Tibial nerve (tissue), 4 donors: ENCODE measurements at places on chromosomes 4 and X. TPM values are rescaled to one million over a fixed set of nuclear protein-coding genes. Genes with fewer than 3 reads are reported as not detected.

DNA sequence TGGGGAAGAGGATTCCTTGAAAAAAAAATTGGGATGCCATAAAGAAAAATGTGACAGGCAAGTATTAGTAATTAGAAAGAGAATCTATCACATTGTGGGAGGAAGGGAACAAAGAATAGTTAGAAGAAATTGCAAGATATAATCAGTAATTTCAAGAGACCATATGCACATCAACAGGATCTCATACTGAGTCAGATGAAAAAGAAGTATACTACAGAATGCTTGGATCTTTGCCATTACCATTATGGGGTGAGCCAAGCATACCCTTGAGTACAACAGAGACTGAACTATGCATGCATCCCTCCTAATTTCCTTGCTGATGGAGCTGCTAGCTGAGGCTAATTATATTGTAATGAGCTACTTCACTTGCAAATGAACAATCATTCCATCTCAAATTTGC, 287.6 kb downstream of the PAPSS1 start:
- DNase-seq = no peak

DNA sequence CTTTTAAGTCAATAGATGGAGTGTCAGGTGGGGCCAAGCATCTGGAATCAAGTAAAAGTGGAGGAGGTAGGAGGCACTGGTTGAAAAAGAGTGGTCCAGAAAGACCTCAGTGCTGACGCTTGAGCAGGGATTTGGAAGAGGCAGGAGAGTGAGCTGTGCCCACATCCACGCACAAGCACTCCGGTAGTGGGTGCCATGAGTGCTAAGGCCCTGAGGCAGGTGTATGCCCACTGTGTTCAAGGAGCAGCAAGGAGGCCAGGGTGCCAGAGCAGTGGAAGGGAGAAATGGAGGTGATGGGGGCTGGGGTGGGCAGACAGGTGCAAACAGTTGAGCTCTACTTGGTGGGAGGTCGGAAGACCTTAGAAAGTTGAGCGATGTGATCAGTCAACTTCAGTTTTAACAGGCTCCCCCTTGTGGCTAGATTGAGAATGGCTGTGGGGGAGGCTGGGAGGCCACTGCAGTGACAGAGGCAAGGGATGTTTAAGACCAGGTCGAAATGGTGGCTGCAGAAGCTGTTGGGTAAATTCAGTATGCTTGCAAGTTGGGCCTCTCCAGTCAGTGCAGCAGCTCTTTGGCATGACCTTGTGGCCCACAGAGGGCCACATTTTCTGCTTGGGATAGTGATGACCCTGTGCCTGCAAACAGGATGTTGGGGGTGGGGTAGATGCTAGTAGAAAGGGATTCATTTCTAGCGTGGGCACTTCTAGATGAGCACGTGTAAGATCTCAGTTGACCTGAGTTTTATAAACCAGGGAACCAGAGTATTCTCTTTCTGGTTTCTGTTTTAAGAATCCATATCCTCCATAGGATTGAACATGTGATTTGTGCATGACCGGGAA, 12.7 kb downstream of the TKTL1 start:
- DNase-seq = peak; percentile 44

Gene GLRB
- 0.78 TPM for total RNA-seq

Gene ENPP6
- 12.6 TPM for total RNA-seq

Gene PPEF1
- 0.22 TPM for total RNA-seq

- no peak for DNase-seq
Measured at GRCh38 chrX:39895218-39896110, 202.3 kb downstream of the BCOR start.

Gene NPY1R
- total RNA-seq = 9.4 TPM

- no peak for DNase-seq
Measured at GRCh38 chrX:37840931-37841330, 6.4 kb downstream of the DYNLT3 start.

DNA sequence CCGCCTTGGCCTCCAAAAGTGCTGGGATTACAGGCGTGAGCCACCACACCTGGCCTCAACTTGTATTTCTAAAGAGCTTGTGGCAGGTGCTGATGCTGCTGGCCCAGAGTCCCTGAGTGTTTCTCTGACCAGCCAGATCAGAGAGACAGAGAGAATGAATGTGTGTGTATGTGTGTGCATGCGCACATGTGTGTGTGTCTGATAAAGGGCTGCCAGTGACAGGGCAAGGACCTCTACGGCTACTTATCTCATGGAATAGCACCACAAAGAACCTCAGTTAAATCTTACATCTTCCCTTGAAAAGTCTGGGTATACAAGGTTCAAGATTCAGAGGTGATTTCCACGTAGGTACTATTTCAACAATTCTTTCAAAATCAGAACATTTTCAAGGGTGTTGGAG, 86.0 kb downstream of the SCD5 start:
- DNase-seq = no peak

- no peak for DNase-seq
Measured at GRCh38 chrX:48458711-48459110, 11.3 kb downstream of the SLC38A5 start.

- DNase-seq = no peak
Measured at GRCh38 chr4:118086344-118086743, 52.1 kb downstream of the NDST3 start.

DNA sequence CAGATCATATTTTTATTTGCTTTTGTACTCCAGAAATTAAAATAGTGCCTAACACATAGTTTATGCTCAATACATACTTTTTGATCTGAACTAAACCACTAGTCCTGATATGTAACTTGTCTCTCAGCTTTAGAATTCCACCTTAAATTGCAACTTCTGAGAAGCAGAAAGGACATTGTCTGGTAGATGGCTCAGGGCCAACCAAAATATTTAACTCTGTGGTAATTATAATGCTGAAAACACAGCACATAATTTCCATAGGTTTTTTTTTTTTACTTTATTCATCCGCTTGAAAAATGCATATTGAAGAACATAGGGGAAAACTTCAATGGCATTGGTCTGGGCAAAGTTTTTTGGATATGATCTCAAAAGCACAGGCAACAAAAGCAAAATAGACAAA, 59.3 kb downstream of the AREG start:
- no peak for DNase-seq

GRCh38 chr4:139732991-139733570, 67.5 kb downstream of the MGST2 start:
- no peak for DNase-seq

Gene PAGE1
- not detected for total RNA-seq

DNA sequence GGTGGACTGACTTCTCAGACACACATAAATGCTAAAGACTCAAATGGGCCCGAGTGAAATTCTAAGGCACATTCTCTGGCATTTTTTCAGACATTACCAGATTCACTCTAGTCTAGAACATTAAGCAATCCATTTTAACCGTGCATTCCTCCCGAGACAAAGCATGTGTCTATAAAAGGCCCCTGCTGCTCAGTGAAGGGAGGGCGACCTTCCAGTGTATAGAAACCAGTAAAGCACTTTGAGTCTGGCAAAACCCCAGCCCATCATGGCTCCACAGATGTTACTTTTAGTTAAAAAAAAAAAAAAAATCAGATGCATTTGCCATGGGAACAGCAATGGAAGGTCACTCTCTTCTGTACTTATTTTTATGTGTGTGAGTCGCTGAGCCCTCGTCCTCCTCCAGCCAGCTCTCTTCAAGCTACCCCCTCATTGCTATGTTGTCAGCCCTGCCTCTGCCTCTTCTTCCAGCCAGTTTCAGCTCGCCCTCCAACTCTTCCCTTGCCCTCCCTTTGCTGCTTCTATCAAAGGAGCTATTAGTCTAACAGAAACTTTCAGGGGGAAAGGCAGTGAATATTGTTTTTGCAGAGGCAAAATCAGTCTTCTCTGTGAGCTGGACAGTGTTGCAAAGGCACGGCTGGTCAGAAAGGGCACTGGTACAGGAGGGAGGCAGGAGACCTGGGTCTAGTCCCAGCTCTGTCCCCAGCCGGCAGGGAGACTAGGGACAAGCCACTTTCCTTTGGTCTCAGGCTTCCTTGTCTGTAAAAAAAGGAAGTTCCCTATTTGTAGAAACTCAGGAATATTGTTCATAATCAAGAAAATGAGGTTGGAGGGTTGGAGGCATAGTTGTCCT, 644.2 kb downstream of the ZNF674 start:
- no peak for DNase-seq

DNA sequence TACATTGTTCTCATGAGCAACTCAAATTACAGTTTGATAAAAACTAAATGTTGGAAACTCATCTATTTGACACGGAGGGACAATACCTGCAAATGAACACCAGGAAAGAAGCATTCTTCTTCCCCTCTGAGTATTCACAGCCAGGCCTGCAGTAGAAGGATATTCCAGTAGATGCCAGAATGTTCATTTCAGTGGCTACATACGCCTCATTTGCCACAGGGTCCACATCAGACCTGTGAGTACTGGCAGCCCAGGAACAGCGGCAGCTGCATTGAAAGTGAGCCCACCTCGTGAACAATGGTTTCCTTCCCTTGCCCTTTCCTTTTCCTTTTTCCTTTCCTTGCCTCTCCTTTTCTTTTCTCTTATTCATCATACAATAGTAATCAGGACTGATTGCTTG, 81.1 kb upstream of the NEIL3 start:
- no peak for DNase-seq

DNA sequence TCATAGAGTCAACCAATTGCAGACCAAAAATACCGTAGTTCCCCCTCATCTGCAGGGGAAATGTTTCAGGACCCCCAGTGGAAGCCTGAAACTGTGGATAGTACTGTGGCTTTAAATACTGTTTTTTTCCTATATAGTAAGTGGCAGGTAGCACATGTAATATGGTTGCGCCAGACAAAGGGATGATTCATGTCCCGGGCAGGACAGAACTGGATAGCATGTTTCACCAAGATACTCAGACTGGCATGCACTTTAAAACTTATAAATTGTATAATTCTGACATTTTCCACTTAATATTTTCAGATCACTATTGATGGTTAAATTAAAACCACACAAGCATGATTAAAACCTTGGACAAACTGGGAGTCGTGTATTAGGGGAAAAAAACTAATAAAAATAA, 276.3 kb upstream of the AGA start:
- no peak for DNase-seq

DNA sequence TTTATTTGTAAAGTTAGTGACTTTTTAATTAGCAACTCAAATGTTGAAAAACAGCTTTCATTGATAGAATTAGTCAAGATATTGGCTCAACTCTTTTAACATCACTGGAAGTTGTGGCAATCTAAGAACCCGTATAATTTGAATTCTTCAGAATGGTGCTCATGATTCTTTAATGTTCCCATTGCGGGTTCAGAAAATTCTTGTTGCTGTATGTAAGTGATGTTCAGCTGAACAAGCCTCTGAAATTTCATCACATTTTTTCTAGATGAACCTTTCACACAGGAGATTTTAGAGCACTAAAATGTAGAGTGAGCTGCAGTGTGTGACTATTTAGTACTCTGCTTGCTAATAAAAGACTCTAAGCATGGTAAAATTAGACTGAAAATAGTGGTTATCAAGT, 1317.7 kb downstream of the FSTL5 start:
- DNase-seq = no peak

Gene KLHL13
- 3.5 TPM for total RNA-seq

Gene USP27X
- total RNA-seq = 3.1 TPM

DNA sequence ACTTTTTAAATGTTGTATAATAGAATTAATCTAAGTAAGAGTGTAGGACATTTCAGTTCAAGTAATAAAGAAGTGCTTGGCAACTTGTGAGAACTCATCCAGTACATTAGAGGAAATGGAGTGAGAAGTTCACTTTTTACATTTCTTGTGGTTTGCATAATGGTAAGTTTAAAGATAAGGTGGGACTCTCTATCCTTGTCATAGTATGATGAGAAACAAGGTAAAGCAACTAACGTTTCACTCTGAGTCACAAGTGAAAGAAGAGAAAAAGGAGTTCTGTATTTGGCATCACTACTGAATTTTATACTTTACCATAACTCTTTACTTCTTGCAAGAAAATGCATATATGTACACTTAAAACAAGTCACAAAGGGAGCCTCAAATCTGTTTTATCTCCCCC, 219.4 kb downstream of the SLC4A4 start:
- DNase-seq = no peak

Gene ALB
- total RNA-seq = 1.7 TPM

Gene SRPX
- 64.0 TPM for total RNA-seq

Gene AGA
- total RNA-seq = 15.7 TPM

Gene PLAC1
- not detected for total RNA-seq

DNA sequence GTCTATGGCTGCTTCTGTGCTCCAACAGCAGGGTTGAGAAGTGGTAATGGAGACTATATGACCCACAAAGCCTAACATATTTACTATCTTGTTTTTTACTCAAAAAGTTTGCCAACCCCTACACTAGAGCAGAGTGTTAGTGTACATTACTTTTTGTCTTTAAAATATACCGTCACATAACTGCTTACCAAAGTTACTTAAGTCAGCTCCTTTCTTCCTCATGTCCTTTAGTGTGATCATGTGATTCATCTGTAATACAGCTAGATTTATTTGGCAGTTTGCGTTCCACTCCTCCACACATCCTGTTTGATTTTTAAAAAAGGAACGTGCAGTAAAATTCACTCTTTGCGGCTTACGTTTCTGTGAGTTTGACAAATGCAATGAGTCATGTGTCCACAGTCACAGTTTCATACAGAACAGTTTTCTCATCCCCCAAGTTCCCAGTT, 162.4 kb upstream of the GPRIN3 start:
- DNase-seq = no peak

- DNase-seq = no peak
Measured at GRCh38 chr4:100569196-100569595, 51.4 kb upstream of the EMCN start.

- DNase-seq = no peak
Measured at GRCh38 chrX:100491174-100491573, 81.1 kb upstream of the PCDH19 start.

DNA sequence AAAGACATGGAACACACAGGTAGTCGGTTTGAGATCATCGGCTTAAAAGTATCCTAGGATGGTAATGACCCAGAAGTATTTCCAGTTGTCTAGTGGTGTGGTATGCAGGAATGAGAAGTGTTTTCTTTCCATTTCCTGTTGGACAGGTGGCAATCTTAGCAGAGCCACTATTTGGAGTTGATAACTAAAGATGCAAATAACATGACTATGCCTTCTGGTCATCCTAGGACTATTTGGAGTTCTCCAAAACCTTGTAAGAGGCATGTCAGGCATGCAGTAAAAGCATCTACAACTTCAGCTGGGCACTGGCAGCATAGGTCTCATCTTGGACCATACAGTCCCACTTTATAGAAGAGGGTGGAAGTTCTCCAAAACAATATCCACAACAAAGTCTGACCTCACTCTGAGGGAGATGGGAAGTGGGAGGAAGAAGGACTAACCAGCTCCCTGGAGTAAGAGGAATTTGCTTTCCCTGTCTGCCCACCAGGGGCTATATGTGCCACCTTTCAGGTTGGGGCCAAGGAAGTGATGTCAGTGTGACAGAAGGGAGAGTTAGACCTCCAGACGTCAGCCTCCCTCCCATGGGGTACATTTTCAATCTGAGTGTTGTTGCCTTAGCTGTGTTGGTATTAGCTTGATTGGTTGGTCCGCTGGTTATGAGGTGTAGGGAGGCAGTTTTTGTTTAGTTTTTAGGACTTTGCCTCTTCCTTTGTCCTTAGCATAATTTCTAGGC, 101.2 kb upstream of the MYOZ2 start:
- no peak for DNase-seq

Gene ZAR1
- total RNA-seq = not detected

DNA sequence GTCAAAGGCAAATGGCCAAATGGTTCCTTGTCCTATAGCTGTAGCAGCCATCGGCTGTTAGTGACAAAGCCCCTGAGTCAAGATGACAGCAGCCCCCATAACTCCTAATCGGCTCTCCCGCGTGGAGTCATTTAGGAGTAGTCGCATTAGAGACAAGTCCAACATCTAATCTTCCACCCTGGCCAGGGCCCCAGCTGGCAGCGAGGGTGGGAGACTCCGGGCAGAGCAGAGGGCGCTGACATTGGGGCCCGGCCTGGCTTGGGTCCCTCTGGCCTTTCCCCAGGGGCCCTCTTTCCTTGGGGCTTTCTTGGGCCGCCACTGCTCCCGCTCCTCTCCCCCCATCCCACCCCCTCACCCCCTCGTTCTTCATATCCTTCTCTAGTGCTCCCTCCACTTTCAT, 3.8 kb upstream of the OPN1LW start:
- no peak for DNase-seq

Gene KLHL4
- 0.78 TPM for total RNA-seq
